ENCODE measurements at places on chromosomes 12 and 14.
A peak's percentile ranks its signal among the peaks of the same experiment; 100 is the strongest.

DNA sequence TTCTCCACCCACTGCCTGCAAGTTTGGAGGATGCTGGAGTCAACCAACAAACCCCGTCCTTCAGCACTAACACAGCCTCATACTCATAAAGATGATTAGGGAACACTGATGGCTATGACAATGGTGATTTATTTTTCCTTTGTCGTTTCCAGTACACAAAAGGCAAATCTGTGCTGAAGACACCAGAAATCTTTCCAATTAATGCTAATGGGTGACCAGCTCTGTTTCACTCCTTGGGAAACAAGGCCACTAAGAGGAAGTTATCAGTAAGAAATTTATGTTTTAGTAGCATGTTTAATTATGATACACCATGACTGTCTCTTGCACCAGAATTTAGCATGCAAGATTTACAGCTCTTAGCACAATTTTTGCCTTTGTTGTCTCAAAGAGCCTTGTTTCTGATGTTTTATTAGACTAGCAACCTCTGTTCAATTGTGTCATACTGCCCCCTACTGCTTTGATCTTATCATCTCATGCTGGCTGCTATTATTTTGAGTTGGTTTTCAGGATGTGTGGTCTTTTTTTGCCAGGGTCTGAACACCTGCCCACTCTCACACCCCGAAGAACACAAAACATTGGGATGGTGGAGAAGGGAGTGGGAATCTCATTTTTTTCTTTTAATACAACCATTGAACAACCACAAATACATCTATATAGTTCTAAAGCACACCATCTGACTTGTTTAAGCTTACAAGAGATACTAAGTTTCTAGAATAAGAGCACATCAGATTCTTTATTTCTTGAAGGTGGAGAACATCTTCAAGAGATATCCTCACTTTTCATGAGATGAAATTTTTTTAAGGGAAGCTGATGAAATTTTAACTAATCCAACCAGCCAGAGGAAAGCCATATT is 160.9 kb downstream of the SPTSSA start:
- peak; percentile 46 for DNase-seq

DNA sequence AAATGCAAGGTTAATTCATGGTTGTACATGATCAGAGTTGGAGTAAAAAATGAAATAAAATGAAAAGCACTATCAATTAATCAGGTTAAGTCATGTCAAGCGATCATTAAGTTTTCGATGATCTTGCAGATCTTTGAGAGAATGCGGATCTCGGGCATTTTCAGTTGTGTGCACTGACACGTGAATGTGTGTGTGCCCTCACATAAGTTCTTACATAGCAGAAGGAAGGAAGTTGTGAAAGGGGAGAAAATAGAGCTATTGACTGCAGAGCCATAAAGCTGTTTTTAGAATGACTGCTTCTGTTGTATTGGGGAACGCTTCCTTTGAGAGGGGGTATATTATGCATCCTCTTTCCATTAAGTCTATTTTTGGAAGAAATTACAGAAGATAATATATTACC is 101.3 kb downstream of the HMGA2 start:
- DNase-seq = no peak

DNA sequence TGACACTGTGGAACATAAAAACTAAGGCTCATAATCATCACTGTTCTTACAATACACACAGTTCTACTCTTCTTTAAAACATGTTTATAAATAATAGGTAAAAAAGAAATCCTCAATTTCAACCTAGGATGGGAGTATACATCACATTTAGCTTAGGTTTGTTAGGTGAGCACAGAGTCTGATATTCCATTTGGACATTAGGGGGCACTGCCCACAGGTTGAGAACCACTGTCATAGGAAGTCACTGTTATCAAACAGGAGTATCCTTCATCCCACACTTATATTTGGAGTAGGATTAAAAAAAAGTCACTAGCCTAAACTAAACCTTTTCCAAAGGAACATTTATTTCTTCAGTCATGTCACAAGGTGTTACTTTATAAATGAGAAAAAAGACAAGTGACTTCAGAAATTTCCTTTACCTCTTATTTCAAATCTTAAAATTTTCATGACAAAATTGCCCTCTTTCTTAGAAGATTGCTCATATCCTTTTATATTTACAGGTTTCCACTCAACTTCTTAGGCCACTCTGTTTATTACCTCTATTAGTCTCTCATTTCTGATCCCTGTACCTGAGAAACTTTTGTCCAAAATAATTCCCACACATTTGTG is 240.6 kb downstream of the CPNE8 start:
- peak; percentile 28 for DNase-seq

- DNase-seq = no peak
Measured at GRCh38 chr12:88329833-88330232, 187.7 kb downstream of the TMTC3 start.

- DNase-seq = no peak
Measured at GRCh38 chr12:45720069-45720468, 9.4 kb upstream of the ARID2 start.

GRCh38 chr14:90547968-90548367 is 151.1 kb downstream of the CALM1 start:
- no peak for DNase-seq

GRCh38 chr14:68413509-68413908 is 379.4 kb downstream of the ZFP36L1 start:
- DNase-seq = no peak

All from RPMI8226 (cell line).